ENCODE measurements at places on chromosomes 16 and 17. TPM values are rescaled to one million over a fixed set of nuclear protein-coding genes. Genes with fewer than 3 reads are reported as not detected.

DNA sequence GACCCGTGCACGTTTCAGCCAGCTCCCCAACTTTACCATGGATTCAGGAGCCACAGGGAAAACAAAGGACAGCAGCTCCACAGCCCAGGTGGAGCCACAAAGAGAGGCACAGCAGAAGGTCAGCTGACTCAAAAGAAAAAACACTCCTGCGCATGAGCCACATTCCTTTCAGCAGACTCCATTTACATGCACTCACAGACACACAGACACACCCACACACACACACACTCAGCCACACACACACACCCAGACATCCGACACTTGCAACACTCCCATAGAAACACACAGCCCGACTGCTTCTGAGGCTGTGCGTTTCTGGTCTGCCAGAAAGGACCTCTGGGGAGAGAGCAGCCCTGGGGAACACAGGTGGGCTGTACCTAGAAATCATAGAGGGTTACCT, 2335.5 kb downstream of the TP53TG3F start:
- no peaks in the 10 kb centered on the region for H3K4me1 ChIP-seq
- H3K27ac ChIP-seq = no peak overlapping the region
- DNase-seq = no peak
- H3K4me3 ChIP-seq = no peak overlapping the region

GRCh38 chr17:64020056-64020766, at the start of gene ICAM2:
Gene ICAM2 (minus strand): TSS chr17:64020633. CDS start chr17:64006691, 13,942 bp downstream.
- peaks cover 9% of the 10 kb centered on the region for H3K4me1 ChIP-seq
- H3K36me3 ChIP-seq = no peaks in the 10 kb centered on the region
- DNase-seq = peak; percentile 53
- H3K4me3 ChIP-seq = peak within 1 kb of the TSS; percentile 68
- no peaks in the 10 kb centered on the region for H3K27me3 ChIP-seq
- peak within 1 kb of the TSS; percentile 72 for H3K27ac ChIP-seq

- H3K4me1 ChIP-seq = no peaks in the 10 kb centered on the region
- no peaks in the 10 kb centered on the region for H3K27me3 ChIP-seq
- H3K4me3 ChIP-seq = no peak overlapping the region
- no peak for DNase-seq
- no peak overlapping the region for H3K27ac ChIP-seq
Measured at GRCh38 chr16:62831235-62831850, 795.1 kb upstream of the CDH8 start.

DNA sequence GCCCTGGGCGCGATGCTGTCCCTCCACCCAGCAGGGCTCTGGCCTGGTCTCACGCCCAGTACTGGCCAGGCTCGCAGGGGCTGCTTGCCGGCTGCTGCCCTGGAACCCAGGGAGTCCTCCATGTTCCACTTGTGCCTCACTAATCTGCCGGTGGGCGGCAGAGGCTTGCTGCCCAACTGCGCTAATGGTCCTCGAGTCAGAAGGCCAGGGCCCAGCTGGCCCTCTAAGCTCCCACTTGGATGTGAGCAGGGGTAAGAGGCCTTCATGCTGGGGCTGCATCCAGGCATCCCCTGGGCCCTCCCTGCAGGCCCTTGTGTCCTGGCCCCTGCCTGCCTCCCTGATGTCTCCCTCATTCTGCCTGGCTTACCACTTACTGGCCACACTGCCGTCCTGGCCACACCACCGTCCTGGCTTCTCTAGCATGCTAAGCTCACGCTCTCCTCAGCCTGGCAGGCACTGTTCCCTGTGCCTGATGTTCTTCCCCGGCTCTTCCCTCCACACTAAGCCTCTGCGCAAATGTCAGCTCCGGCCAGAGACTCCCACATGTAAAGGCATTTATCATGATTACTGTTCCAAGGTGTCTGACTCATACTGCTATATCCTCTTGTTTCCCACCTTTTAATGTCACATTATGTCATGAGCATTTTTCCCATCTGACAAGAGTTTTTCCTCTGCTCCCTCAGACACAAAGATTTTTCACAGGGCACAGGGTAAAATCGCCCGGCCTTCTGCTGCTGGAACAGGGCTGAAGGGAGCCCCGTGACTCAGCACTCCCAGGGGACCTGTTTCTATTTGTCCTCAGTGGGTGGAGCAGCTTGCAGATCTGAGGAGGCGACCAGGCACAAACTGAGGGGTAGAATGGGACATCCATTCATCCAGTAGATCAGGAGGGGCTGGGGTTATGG, 15.9 kb downstream of the B9D1 start:
- H3K27ac ChIP-seq = peak overlapping the region; percentile 77
- no peak overlapping the region for H3K4me3 ChIP-seq
- peak; percentile 77 for DNase-seq
- H3K4me1 ChIP-seq = peaks cover 25% of the 10 kb centered on the region

DNA sequence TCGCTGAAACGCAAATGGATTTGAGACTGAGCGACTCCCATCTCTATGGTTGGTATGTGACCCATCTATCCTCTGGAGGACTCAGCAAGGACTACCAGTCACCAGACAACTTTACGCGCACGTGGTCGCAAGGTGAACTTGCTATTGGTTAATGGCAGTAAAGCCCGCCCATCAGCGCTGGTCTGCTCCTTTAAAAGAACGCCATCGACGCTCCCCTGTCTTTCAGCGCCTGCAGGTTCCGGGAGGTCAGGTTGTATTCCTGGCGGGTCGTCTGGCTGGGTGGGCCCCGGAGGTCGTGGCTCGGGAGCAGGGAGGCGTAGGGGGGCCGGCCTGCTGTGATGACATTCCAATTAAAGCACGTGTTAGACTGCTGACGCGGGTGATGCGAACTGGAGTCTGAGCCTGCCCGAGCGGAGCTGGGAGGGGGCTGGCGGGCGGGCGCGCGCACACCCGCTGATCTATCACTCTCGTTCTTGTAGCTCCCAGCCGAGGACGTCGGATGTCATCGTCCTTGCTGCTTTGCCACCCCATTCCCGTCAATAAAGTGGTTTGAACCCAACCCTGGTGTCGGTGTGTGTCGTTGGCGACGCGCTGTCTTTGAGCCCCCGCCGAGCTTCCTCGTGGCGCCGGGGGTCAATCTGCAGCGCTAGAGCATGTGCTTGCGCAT, 15.9 kb upstream of the ERN1 start:
- H3K36me3 ChIP-seq = peaks cover 2% of the 10 kb centered on the region
- no peaks in the 10 kb centered on the region for H3K27me3 ChIP-seq
- H3K4me3 ChIP-seq = peak overlapping the region; percentile 83
- peaks cover 42% of the 10 kb centered on the region for H3K4me1 ChIP-seq
- DNase-seq = peak; percentile 96

- no peaks in the 10 kb centered on the region for H3K36me3 ChIP-seq
- no peaks in the 10 kb centered on the region for H3K4me1 ChIP-seq
- no peaks in the 10 kb centered on the region for H3K27me3 ChIP-seq
- DNase-seq = peak; percentile 81
- no peak overlapping the region for H3K27ac ChIP-seq
Measured at GRCh38 chr16:89256651-89257254, 39.2 kb downstream of the ZNF778 start.

DNA sequence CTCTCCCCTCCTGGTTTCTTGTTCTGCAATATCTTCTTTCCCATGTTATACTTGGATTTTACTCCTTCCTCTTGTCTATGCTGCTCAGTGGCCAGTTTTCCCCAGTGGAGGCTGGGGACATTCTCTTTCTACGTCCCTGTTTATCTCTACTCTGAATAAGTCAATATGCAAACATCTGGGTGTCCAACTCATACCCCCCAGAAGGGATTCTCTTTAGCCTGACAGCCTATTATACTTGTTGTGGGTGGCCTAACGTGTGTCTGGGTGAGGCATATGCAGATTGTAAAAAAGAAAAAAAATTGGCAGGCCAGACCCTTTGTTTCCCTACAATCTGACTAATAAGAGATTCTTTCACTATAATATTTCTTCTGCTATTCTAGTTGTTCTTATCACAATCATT, 134.2 kb upstream of the MAF start:
- H3K4me3 ChIP-seq = no peak overlapping the region
- no peak overlapping the region for H3K27ac ChIP-seq
- DNase-seq = no peak
- H3K36me3 ChIP-seq = no peaks in the 10 kb centered on the region
- no peaks in the 10 kb centered on the region for H3K4me1 ChIP-seq

GRCh38 chr17:41907185-41907556, 11.6 kb downstream of the ACLY start:
- no peaks in the 10 kb centered on the region for H3K27me3 ChIP-seq
- no peaks in the 10 kb centered on the region for H3K36me3 ChIP-seq
- H3K4me3 ChIP-seq = no peak overlapping the region
- no peaks in the 10 kb centered on the region for H3K4me1 ChIP-seq

DNA sequence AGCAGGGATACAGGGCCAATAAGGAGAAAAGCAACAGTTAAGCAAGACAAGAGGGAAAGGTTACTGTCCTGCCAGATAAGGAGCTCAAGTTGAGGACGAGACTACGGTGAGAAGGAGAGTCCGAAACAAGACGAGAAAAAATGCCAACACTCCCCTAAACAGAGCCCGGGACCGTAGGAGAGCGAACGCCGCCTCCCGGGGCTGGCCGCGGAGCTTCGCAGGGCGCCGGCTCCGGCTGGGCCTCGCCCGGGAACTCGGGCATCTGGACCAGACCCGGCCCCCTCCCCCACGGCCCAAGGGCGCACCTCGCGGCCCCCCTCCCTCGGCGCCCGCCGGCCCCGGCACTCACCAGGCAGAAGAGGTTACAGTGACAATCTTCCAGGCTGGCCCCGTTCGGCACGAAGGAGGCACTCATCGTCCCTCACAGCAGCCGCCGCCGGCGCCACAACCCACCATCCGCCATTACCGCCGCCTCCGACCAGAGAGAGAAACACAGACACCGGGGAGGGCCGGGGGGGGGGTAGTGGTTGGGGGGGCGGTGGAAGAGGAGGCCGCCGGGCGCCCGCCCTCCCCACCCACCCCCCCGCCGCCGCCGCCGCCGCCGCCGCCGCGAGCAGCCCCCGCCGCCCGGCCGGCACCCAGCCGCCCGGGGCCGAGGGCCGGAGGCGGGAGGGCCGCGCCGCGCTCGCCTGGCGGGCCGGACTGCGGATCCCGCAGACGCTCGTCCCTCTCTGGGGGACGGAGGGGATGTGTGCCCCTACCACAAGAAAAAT, at the start of gene MED13:
Gene MED13, minus strand, starts transcription at position 488 of the 773 bp plus-strand sequence. Its CDS starts 73 bp downstream, at position 415.
- peak within 1 kb of the TSS; percentile 99 for H3K27ac ChIP-seq
- peak; percentile 72 for DNase-seq
- peak within 1 kb of the TSS; percentile 95 for H3K4me3 ChIP-seq
- peaks cover 28% of the 10 kb centered on the region for H3K4me1 ChIP-seq
- no peaks in the 10 kb centered on the region for H3K36me3 ChIP-seq

DNA sequence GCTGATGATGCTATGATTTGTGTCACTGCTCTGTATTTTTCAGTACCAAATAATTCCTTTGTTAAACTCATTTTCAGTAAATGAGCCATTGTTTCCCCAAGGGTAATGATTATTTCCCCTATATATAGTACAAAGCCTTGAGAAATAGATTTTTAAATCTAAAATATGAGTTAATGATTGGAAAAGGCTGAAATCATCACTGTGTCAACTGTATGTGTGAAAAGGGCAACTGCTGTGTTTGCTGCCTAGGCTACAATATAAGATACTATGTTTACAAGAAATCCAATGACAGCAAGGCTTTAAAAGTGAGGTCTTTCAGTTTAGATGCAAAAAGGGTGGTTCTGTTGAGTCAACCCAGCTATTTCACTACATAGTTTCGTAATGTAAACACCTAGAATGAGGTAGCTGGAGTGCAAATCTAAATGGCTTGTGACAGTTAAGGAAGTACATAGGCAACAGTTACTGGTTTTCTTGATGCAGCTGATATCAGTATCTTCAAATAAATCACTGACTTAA, 15.3 kb downstream of the NLK start:
- no peak for DNase-seq
- no peak overlapping the region for H3K4me3 ChIP-seq
- no peak overlapping the region for H3K27ac ChIP-seq
- H3K4me1 ChIP-seq = peaks cover 24% of the 10 kb centered on the region

Gene FAM83G
- total RNA-seq = 7.0 TPM

Gene METTL26
- 42.4 TPM for total RNA-seq

Gene SMIM5
- total RNA-seq = 0.28 TPM

Gene CACNA1H
- 2.0 TPM for total RNA-seq

Gene DNAAF1
- not detected for total RNA-seq

Gene KRT9
- total RNA-seq = not detected

Measured in psoas muscle (tissue), 8 donors.